ENCODE measurements at places on chromosomes 16 and 17. TPM values are rescaled to one million over a fixed set of nuclear protein-coding genes. Genes with fewer than 3 reads are reported as not detected.

ACSM2A gene
- total RNA-seq, result not detected

PARD6A gene
- total RNA-seq, result 0.71 TPM

CACNA1G gene
- 0.15 TPM for total RNA-seq

GOSR1 gene
- total RNA-seq, result 32.5 TPM

ARSG gene
- total RNA-seq, result 4.1 TPM
